Left colon (tissue), 2 donors: ENCODE measurements at places on chromosomes 2 and 18. TPM values are rescaled to one million over a fixed set of nuclear protein-coding genes. Genes with fewer than 3 reads are reported as not detected.

The PDE1A gene
- total RNA-seq, result 2.2 TPM

The INO80D gene
- total RNA-seq, result 27.8 TPM

The VWC2L gene
- not detected for total RNA-seq

The PROM2 gene
- total RNA-seq, result 32.9 TPM

The COL5A2 gene
- total RNA-seq, result 21.5 TPM

The SIX2 gene
- not detected for total RNA-seq

The ABCG5 gene
- total RNA-seq, result 0.09 TPM

The ASB18 gene
- not detected for total RNA-seq

The PAIP2B gene
- 6.3 TPM for total RNA-seq

The PLEK gene
- total RNA-seq, result 2.6 TPM

The MBOAT2 gene
- 67.0 TPM for total RNA-seq
